Type B pancreatic cell (in vitro differentiated cells): ENCODE measurements at places on chromosomes 13 and 19. TPM values are rescaled to one million over a fixed set of nuclear protein-coding genes. Genes with fewer than 3 reads are reported as not detected.

ZNF132 gene
- 2.5 and 6.0 TPM in 2 replicates for total RNA-seq

RGL3 gene
- total RNA-seq, result 44.8 and 49.6 TPM in 2 replicates

CGB8 gene
- 9.4 TPM in 1 of 2 replicates, not detected in the other for total RNA-seq

TMEM255B gene
- 0.92 and 1.9 TPM in 2 replicates for total RNA-seq

NRTN gene
- total RNA-seq, result 2.8 and 5.4 TPM in 2 replicates

CEACAM4 gene
- not detected in 2 replicates for total RNA-seq

COX6B1 gene
- 408 and 544 TPM in 2 replicates for total RNA-seq

SRRM5 gene
- total RNA-seq, result 0.56 and 0.69 TPM in 2 replicates

FFAR2 gene
- 1.1 and 2.2 TPM in 2 replicates for total RNA-seq

NLRP9 gene
- total RNA-seq, result not detected in 2 replicates

PEX11G gene
- total RNA-seq, result 4.8 and 5.7 TPM in 2 replicates

ZNF471 gene
- total RNA-seq, result 0.05 TPM in 1 of 2 replicates, not detected in the other

TEX26 gene
- not detected in 2 replicates for total RNA-seq

MUC16 gene
- total RNA-seq, result 119 and 342 TPM in 2 replicates

THSD8 gene
- total RNA-seq, result 10.1 and 19.4 TPM in 2 replicates

IFI30 gene
- total RNA-seq, result 20.2 and 22.8 TPM in 2 replicates

NXNL1 gene
- total RNA-seq, result not detected in 2 replicates

ELAVL3 gene
- total RNA-seq, result 1.7 and 3.3 TPM in 2 replicates

S1PR4 gene
- total RNA-seq, result not detected in 2 replicates

MYO1F gene
- total RNA-seq, result 0.14 and 0.64 TPM in 2 replicates

GJB2 gene
- 14.3 and 17.0 TPM in 2 replicates for total RNA-seq

A1BG gene
- total RNA-seq, result 5.1 and 11.7 TPM in 2 replicates

ALG11 gene
- 40.9 and 45.5 TPM in 2 replicates for total RNA-seq

NFIX gene
- total RNA-seq, result 4.2 and 12.4 TPM in 2 replicates

AMER2 gene
- total RNA-seq, result 0.14 and 0.31 TPM in 2 replicates

PTPRH gene
- 3.9 and 4.3 TPM in 2 replicates for total RNA-seq

ATCAY gene
- 1.5 and 3.3 TPM in 2 replicates for total RNA-seq

DPF1 gene
- 0.93 and 12.6 TPM in 2 replicates for total RNA-seq

ZNF813 gene
- 7.6 and 10.6 TPM in 2 replicates for total RNA-seq

NCAN gene
- 0.07 and 0.80 TPM in 2 replicates for total RNA-seq

LENG9 gene
- total RNA-seq, result 3.9 and 4.2 TPM in 2 replicates

NLRP4 gene
- not detected in 2 replicates for total RNA-seq

ZNF112 gene
- total RNA-seq, result 8.0 and 9.8 TPM in 2 replicates

DOCK6 gene
- 43.6 and 58.9 TPM in 2 replicates for total RNA-seq

ERICH4 gene
- total RNA-seq, result 0.56 and 0.81 TPM in 2 replicates

NLRP11 gene
- total RNA-seq, result not detected in 2 replicates

FAM216B gene
- total RNA-seq, result 0.07 TPM in 1 of 2 replicates, not detected in the other

KIR3DL1 gene
- total RNA-seq, result not detected in 2 replicates

FPR1 gene
- not detected in 2 replicates for total RNA-seq

CEACAM20 gene
- total RNA-seq, result 2.3 TPM in 1 of 2 replicates, not detected in the other

CERS1 gene
- total RNA-seq, result 6.4 and 14.8 TPM in 2 replicates

IL27RA gene
- 0.95 and 2.8 TPM in 2 replicates for total RNA-seq

ZNF790 gene
- 10.0 and 10.1 TPM in 2 replicates for total RNA-seq
